Right cardiac atrium (tissue), 5 donors: ENCODE measurements at places on chromosomes 5 and 9.

- DNase-seq: no peak
These were observed 114.1 kb downstream of the PAM start for GRCh38 chr5:102869230-102869629.

DNA sequence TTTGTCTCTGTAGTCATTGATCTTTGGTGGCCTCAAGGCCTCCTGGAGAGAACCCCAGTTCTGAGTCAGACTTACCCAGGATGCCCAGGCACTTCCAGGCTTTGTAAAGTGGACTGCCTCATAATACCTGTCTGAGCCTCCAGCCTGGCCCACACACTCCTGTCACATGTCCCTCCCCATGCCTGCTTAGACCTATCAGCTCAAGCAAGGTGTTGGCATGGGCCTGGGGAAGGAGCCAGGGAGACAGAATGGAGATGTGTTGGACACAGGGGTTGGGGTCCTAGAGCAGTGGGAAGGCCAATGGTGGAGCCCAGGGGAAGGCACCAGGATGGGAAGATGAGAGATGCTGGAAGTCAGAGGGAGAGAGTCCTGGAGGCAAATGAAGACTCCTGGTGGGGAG lies 136.2 kb downstream of the CFAP90 start:
- no peak for DNase-seq

GRCh38 chr9:38035873-38036272 lies 33.2 kb downstream of the SHB start:
- no peak for DNase-seq

- no peak for DNase-seq
These were observed 117.8 kb downstream of the CCDC192 start for GRCh38 chr5:127820910-127821553.

- DNase-seq: no peak
These were observed 5.8 kb upstream of the RALGDS start for GRCh38 chr9:133126697-133127339.

GRCh38 chr5:116577064-116577788 lies 2.6 kb upstream of the SEMA6A start:
- no peak for DNase-seq

DNA sequence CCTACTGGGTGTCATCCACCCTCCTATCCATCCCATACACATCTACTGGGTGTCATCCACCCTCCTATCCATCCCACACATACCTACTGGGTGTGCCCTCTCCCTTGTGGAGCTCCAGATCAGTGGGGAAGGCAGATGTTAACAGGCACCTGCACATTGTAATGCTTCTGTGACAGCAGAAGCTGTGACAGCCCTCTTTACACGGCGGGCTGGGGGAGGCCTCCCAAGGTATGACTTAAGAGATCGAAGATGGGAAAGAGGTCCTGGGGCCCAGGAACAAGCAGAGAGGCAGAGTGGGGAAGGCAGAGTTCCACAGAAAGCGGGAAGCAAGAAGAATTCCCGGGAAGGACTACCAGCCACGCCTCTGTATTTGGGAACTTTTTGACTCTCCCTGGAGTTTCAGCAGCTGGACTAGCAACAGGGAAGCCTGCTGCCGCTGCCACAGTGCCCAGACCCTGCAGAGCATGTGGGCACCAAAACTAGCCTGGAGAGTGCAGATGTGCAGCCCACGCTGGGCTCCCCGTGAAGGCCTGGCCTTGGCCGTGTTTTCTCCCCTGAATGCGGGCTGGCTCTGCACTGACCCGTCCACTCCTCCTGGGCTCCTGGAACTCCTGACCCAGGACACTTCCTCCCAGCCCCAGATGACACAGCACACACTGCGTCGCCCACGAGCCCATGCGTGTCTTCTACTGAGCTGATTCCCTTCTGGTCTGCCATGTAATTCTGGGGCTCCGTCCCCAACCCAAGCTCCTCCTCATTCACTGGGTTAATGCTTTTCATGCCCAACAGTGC lies 9.3 kb downstream of the TOR1A start:
- no peak for DNase-seq

DNA sequence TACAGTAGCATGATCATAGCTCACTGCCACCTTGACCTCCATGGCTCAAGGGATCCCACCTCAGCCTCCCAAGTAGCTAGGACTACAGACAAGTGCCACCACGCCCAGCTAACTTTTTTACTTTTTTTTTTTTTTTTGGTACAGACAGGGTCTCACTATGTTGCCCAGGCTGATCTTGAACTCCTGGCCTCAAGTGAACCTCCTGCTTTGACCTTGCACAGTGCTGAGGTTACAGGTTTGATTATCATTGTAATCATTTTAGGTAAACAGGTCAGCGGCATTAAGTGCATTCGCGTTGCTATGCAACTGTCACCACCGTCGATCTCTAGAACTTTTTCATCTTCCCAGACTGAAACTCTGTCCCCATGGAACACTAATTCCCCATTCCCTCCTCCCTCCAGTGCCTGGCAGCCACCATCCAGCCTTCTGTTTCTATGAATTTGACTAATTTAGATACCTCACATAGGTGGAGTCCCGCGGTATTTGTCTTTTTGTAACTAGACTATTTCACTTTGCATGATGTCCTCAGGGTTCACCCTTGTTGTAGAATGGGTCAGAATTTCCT lies 5.8 kb upstream of the CARD19 start:
- DNase-seq: no peak

- DNase-seq: no peak
These were observed 56.8 kb upstream of the PHYKPL start for GRCh38 chr5:178289438-178289837.

- DNase-seq: no peak
These were observed at the start of gene ARID3C for GRCh38 chr9:34628656-34629490. TSS of gene ARID3C (minus strand) at chr9:34629066. CDS start at chr9:34628014, 1,052 bp downstream.

GRCh38 chr9:113574441-113575262 lies 111.1 kb downstream of the RGS3 start:
- peak; percentile 32 for DNase-seq

DNA sequence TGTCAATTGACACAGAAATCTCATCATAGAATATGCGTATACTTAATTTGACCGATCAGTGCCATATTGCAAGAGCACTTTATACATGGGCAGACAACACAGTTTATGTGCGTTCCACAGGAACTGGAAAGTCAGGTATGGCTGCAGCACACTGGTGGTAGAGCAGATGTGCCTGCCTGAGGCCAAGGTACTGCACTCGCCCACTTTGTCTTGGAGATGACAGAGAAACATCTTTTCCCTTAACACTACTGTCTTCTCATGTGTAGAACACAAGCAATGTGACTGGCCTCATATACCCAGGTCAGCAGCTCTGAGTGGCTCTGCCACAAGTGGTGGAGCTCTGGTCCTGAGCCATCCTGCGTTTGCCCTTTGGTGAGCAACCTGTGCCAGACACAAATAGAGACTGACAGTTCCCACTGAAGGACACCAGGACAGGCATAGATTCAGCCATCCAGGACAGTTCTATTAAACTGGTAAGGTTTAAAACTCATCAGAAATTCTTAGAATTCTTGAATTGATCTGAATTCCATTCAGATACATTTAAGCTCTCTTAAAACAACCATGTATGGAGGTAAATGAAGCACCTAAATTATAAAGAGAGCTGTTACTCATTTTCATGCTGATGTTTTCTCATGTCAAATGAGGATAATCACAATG lies 21.0 kb upstream of the PPP2CA start:
- DNase-seq: peak; percentile 66

GRCh38 chr9:124828489-124829333 lies 24.5 kb upstream of the WDR38 start:
- no peak for DNase-seq

- DNase-seq: no peak
These were observed 267.0 kb downstream of the SEC61B start for GRCh38 chr9:99489060-99489413.

- DNase-seq: no peak
These were observed 140.2 kb downstream of the ENC1 start for GRCh38 chr5:74500110-74500917.

DNA sequence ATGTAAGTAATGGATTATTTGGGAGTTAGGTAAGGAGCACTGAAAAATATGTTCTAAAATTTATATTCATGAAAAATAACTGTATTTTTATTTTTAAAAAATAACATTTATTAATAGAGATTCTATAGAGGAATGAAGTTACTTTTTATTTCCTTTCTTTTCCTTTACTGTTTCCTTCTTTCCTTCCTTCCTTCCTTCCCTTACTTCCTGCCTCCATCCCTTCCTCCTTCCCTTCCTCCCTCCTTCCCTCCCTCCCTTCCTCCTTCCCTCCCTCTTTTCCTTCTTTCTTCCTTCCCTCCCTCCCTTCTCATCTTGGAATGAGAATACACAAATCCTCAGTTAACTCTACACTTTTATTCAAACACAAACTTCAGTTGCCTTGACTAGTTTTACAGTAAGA lies 560.1 kb downstream of the RAB3C start:
- no peak for DNase-seq

DNA sequence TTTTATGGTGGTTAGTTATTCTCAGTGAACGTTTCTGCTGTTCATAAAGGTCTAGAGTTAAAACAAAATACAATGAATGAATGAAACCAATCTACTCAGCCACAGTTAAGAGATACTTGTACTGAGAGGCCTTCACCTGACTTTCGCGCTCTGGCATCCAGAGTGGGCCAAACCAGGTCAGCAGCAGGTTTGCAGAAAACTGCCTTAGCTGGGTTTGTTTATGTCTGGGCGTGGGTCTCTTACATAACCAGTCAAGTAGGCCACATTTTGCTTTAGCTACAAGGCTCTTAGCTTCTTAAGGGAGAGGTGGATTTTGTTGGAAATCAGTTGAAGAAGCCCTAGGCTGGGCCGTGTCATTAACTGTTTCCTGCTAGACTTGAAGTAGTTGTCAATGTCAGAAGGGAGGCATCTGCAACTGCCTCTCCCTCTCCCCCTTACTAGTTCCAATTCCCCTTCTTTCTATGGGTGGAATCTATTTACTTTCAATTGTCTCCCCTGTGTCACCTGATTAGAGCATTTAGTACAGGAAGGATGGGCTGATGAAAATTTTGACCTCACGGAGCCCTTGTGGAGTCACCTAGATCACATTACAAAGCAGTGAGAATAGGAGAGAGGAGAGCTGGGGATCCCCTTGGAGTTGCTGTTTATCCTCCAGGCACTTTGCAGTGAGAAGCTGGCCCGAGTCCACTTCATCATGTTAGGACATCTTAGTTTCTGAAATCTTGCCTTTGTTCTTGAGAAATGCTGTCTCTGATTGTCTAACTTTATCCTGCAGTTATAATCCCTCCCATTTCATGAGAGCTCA lies 200.5 kb downstream of the ARHGEF28 start:
- no peak for DNase-seq

GRCh38 chr5:137757634-137758033 lies 3.5 kb upstream of the HNRNPA0 start:
- no peak for DNase-seq

DNA sequence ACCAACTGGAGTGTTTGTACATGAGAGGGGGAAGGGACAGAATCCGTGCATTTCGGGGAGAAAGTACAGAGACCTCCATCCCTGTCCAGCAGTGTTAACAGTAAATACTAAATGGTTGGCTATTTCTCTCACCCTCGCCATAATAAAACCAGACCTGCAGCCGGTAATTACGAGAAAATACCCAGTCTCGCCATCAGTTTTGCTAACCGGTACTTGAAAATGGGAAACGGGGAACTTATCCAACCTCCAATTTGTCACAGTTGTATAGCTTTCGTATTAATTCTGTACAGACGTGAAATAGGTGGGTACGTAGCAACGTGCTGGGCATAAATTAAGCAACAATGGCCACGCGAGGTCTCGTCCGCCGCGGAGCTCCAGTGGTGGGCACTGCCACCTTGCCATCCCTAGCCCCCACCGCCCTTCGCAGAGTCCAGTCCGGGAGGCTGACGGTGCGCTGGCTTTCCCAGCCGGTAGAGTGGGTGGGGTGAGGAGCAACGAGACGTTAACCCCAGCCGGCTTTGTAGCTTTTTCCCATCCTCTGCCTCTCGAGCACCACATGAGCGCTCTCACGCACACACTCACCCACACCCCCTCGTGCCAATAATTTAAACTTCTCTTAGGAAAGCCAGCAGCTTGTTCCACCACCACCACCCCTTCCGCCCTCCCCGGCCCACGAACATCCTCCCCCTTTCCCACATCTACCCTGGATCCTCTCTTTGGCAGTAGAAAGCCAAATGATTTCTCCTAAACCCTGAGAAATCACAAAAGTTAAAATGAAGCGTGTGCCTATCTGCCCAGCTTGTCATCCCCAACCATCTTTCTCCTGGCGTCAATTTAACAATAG lies 1.8 kb downstream of the ELAVL2 start:
- no peak for DNase-seq

- no peak for DNase-seq
These were observed 98.2 kb upstream of the PRR16 start for GRCh38 chr5:120365656-120366446.

GRCh38 chr9:1170918-1171317 lies 120.8 kb downstream of the DMRT2 start:
- DNase-seq: no peak

GRCh38 chr5:11607944-11608483 lies 296.2 kb downstream of the CTNND2 start:
- no peak for DNase-seq

DNA sequence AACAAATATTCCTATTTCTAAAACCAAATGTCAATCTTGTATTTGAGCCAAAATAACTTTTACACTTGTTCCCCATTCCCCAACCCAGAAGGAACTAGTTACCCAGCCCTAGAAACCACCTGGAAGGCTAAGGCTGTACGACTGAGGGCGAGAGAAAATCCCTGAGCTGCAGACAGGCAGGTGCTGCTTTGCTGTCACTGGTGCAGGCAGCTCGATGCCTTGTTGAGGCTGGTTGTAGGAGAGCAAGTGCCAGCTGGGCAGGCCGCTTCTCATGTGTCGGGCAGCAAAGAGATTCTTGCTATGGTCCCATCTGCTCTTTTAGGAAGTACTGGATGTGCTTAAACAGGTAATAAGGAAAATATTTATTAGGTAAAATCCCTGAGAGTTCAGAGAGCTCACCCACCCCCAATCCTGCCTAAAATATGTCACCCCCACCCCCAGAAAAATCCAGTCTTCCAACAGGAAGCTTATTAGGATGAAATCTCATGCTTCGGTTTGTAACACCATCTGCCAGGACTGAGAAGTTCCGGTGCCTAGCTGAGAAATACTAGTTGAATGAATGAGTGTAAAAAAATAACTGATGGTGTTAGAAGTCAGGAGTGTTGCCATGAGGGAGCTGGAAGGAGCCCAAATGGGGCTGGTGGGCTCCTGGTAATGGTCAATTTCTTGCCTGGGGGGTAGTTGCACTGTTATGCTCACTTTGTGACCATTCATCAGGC lies 91.1 kb upstream of the DMRT1 start:
- no peak for DNase-seq

DNA sequence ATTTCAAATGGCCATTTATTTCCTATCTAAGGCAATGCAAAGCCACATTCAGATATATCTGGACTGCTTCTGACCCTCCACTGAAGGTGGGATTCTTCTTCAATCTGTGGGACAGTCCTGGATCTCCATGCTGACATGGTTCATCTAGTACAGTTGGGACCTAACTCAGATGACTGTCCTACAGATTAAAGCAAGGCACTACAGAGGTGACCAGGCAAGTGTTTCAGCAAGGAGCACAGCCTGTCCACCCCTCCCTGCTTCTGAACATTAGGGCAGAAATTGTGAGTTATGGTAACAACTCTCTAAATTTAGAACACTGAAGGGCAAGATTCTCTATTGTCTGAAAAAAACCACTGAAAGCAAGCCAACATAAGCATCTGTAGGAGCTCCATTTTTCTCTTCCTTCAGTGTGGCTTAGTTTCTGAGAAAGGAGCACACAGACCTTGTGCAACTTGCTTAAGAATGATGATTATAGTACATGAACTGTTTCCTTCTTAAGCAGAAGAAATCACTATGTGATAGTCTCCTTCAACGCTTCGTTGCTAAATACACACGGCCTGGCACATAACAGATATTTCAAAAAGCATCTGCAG lies 62.9 kb upstream of the BARX1 start:
- no peak for DNase-seq
